ENCODE measurements at places on chromosomes 7 and 10. TPM values are rescaled to one million over a fixed set of nuclear protein-coding genes. Genes with fewer than 3 reads are reported as not detected.

Gene TCAF2
- 23.5 TPM for total RNA-seq

DNA sequence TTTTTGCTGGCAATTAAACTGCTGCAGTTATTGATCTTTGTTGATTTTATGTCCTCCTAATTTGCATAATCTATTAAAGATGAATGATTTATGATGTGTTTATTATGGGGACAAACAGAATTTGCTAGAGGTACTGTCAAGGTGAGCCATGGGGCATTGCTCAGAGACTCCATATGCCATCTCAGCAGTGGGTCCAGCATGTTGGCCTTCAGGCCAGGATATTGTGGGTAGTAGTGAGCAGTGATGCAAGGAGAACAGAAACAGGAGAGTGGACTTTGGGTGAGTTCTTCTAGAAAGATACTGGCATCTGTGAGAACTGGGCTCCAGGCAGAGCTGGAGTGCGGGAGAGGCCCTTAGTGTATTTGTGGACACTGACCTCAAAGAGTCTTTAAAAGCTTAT is 65.9 kb downstream of the PAX2 start:
- no peaks in the 10 kb centered on the region for H3K4me1 ChIP-seq
- no peak overlapping the region for H3K27ac ChIP-seq
- no peak overlapping the region for H3K4me3 ChIP-seq
- H3K36me3 ChIP-seq = no peaks in the 10 kb centered on the region
- DNase-seq = no peak
- peaks cover 39% of the 10 kb centered on the region for H3K27me3 ChIP-seq

- H3K27ac ChIP-seq = no peak overlapping the region
- no peaks in the 10 kb centered on the region for H3K4me1 ChIP-seq
- H3K27me3 ChIP-seq = peaks cover 2% of the 10 kb centered on the region
- H3K36me3 ChIP-seq = no peaks in the 10 kb centered on the region
Observed at GRCh38 chr10:98720551-98720950, 273.8 kb upstream of the HPS1 start.

DNA sequence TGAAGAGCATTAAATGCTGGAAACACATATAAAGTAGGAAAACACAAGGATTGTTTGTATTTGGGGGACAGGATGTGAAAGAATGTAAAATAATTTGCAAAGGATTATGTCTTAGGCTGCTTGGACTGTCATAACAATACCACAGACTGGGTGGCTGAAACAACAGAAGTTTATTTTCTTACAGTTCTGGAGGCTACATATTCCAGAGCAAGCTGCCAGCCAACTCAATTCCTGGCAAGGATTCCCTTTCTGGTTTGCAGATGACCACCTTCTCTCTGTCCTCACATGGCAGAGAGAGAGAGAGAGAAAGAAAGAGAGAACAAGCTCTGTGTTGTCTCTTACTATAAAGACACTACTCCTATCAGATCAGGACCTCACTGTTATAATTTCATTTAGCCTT is 8.8 kb upstream of the LAMB4 start:
- H3K4me3 ChIP-seq = no peak overlapping the region
- H3K27me3 ChIP-seq = peaks cover 29% of the 10 kb centered on the region
- peaks cover 27% of the 10 kb centered on the region for H3K4me1 ChIP-seq

DNA sequence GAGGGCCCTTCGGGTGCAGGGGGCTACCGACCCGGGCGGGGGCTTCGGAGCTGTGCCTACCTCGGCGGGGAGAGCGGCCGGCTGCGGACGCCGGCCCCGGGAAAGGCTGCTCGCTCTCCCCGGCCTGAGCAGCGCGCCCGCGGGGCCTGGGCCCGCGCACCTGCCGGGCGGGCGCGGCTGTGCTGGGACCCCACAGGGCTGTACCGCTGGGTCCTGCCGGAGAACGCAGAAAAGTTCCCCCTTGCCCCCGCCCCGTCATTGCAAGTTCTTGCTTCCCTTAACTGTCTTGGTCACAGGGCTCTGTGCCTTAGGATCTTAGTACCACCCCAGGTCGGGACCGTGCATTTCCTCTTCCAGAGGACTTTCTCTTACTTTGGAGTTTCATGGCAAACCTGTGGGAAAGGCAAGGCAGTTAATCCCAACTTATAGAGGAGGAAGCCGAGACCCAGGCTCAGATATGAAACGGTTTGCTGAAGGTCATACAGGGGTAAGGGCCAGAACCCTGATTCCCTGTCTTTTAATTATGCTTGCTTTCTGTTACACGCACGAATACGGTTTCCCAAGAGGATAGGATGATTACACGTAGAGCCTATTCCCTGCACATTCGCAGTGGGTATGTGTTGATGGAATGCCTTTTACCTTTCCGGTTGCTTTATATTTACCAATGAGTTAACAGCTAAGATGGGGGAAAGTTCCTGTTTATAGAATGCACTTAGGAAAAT is 652 bp downstream of the PCGF5 start:
- peaks cover 23% of the 10 kb centered on the region for H3K36me3 ChIP-seq
- peak overlapping the region; percentile 91 for H3K4me3 ChIP-seq
- peaks cover 52% of the 10 kb centered on the region for H3K4me1 ChIP-seq
- DNase-seq = no peak
- no peaks in the 10 kb centered on the region for H3K27me3 ChIP-seq
